ENCODE measurements at places on chromosomes 13 and 19.
A peak's percentile ranks its signal among the peaks of the same experiment; 100 is the strongest.

- no peak for DNase-seq
Measured at GRCh38 chr13:112177450-112178288, 110.7 kb downstream of the SOX1 start.

DNA sequence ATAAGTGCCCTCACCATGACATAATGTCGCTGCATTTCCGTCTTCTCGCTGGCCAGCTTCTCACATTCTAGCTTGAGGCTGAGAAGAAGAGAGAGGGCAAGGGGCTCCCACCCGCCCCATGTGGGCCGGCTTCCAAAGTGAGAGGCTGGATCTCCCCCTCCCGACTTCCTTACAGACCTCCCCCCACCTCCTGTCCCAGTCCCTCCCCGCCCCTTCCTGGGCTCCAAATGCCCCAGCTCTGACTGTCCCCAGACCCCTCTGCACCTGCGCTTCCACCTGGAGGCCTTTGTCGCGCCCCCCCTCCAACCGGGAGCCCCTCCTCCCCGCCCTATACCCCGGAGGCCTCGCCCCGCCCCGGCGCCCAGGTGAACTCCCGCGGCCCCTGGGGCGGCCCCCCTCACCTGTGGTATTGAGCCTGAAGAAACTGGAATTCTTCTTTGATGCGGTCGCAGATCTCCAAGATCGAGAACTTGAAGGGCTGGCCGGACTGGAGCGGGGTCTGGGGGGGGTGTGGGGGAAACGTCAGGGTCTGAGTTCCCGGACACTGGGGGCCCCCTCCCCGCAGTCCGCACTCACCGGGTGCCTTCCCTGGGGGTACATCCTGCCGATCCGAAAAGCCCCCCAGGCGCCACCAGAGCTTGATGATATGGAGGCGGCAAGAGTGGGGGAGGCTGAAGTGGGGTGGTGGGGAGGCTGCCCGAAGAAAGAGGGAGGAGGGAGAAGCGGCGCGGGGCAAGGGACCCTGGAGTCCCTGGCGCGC lies 595 bp downstream of the TLE2 start:
- no peak for DNase-seq

GRCh38 chr19:10617409-10618121 lies 7.8 kb upstream of the SLC44A2 start:
- no peak for DNase-seq

DNA sequence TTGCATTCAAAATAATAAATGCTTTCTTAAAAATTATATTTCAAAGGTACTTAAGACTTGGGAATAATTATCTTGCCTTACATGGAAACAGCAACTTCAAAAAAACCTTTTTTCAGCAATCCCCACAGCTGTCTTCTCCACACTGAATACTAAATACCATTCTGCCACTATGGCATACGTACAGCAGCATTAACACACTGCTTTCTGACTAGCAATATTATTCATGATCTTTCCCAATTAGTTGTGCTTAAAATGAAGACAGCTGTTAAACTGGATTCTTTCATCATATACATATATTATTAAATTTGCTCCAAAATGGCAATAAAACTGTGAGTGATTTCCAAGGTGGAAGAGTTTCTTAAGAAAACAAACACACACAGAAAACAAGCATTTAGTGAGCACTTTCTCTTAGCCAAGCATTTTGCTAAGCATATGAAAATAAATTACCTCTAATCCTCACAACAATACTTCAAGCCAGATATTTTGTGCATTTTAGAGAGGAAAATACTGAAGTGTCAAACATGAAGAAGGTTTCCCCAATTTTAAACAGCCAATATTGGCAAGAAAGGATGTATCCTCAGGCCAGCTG lies 609.5 kb downstream of the SLITRK1 start:
- DNase-seq, result no peak

GRCh38 chr13:110359840-110360301 lies 52.8 kb downstream of the COL4A2 start:
- DNase-seq, result no peak

DNA sequence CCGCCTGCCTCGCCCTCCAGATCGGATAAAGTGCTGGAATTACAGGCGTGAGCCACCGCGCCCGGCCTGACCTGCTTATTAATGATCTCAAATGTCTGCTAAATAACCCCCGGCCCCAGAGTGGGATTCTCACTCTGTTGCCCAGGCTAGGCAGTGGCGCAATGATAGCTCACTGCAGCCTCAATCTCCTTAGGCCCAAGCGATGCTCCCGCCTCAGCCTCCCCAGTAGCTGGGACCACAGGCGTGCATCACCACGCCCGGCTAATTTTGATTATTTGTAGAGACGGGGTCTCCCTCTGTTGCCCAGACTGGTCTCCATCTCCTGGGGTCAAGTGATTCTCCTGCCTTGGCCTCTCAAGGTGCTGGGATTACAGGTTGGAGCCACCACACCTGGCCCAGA lies 626 bp upstream of the ATP5F1D start:
- no peak for DNase-seq

DNA sequence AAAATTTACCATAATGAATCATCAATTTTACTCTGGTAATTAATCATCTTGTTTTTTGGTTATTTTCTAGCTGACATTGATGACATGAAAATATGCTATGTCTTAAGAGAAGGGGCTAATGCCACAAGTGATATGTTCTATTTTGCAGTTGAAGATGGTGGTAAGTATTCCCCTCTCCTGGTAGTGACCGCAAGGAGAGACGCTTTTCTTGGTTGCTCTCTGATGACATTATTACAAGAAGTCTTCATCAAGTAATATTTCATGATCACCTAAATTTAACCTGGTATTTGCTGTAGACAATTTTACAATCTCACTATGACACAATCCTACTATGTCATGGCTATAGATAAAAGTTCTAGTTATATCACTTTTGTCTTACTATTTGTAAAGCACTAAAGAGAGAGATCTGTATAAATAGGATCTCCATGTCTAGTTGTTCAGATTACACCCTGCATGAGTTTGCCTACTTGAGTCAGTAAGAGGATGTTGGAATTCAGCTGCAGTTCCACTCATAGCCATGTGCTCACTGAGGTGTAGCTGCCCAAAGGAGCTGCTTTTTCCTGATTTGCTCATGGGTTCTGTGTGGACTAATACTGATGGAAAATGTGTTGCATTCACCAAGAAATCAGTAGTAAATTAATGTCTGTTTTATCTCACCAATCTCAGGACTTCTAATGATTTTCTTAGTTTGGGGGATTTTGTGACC lies 10.9 kb downstream of the FREM2 start:
- DNase-seq, result no peak

- peak; percentile 14 for DNase-seq
Measured at GRCh38 chr13:75635828-75636435, at the start of gene LMO7. Gene LMO7, plus strand, starts transcription at chr13:75636330. Its CDS starts 328 bp downstream, at chr13:75636658.

DNA sequence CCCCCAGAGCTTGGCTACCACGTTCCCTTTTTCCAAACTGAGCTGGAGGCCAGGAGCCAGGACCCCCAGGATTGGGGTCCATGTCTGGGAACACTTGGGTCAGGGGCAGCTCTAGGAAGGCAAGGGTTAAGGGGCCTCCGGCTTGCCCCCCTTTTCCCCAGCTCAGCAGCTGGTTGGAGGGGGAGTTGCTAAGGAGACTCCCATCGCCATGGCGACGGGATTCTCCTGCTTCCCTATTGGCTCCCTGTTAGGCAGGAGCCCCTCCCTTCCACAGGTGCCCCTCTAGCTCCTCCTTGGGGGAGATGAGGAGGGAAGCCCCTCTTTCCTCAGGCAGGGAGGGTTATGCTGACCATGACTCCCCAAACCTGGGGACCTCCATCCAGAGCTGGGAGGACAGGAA lies 33.9 kb downstream of the PDE4A start:
- no peak for DNase-seq

GRCh38 chr19:43306097-43306496 lies 36.8 kb upstream of the PSG9 start:
- DNase-seq, result no peak

- DNase-seq, result no peak
Measured at GRCh38 chr19:7927605-7928333, 1.8 kb upstream of the CTXN1 start.

- no peak for DNase-seq
Measured at GRCh38 chr13:59547950-59548349, 615.8 kb downstream of the DIAPH3 start.

- DNase-seq, result no peak
Measured at GRCh38 chr19:49356382-49356781, 5.8 kb downstream of the TEAD2 start.

GRCh38 chr13:38804536-38804935 lies 117.7 kb downstream of the FREM2 start:
- no peak for DNase-seq

DNA sequence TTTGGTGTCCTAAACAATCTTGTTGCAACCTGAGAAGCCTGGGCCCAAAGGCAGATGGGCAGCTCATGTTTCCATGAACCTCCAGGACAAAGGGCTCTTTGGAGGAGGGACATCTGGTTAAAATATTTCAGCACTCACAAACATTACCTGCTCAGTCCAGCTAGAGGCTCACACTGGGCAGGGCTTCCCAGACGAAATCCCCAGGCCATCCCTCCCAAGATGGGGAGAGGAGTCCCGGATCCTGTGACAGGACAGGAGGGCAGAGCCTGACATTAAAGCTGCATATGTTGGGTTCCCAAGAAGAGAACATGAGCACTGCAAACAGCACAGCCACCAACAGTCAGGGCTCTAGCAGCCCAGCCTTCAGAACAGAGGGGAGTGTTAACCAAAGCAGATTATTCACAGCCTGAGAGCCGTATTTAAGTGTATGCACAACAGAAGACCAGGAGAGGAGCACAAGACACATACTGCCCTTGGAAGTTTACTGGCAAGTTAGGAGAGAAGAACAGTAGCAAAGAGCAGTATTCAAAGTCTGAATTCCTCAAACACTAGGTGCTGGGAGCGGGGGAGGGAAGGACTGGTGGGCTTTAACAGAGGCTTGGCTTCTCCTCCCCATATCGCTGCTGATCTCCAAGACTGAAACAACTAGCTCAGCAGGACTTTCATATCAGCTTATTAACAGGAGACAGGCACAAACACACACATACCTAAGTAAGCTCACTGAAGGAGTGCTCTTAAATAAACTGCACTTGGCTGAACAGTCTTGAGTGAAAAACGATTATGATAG lies 12.3 kb downstream of the ATP7B start:
- no peak for DNase-seq

DNA sequence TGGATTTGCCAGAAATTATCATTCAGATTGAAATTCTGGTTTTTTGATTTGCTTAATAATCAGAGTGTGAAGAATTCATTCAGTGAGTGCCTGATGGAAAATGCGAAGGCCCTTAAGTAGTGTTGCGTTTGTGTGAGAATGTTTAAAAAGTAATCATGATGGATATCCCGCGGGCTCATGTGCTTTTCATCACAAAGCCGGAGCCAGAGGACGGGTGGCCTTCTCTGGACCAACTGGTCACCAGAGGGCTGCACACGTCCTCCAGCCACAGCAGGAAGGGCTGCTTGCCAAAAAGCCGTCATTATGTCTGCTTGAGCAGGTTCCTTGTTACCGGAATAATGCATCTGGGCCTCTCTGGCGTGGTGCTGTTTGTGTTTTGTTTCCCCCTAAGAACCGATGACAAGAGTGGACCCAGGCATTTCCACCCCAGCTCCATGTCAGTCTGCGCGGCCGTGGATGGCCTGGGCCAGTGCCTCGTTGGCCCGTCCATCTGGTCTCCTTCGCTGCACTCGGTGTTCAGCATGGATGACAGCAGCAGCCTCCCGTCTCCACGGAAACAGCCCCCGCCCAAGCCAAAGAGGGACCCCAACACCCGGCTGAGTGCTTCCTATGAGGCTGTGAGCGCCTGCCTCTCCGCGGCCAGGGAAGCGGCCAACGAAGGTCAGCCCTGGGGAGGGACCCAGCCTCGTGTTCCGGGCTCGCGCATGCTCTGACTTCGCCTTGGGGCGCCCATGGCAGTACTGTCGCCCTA lies 497.7 kb downstream of the MYO16 start:
- DNase-seq, result no peak

DNA sequence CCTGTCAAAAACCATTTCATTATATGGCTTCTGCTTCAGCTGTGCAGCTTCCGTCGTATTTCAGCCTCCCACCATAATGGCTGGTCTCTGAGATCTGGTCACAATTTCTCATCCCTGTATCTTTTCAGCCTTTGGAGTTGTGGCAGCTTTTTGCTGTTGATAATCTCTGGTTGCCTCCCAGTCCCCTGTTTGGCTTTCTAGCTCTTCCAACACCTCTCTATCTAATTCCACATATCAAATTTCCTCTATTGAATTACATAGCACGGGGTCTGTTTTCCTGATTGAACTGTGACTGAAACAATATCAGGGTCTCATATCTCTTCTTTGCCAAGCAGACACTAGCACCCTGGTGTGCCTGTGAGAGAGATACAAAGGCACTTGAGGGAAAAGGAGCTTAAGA lies 222.1 kb upstream of the OBI1 start:
- no peak for DNase-seq

DNA sequence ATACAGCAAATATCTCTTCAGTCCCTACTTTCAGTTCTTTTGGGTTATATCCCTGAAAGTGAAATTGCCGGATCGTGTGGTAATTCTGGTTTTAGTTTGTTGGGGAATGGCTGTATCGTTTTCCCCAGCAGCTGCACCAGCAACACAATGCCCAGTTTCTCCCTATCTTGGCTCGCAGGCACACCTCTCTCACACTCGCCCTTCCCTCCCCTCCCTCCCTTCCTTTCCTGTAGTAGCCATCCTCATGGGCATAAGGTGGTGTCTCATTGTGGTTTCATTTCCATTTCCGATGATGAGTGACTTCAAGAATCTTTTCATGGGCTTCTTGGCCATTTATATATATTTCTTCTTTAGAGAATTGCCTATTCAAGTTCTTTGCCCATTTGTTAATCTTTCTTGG lies 8.6 kb upstream of the GPR18 start:
- DNase-seq, result no peak

GRCh38 chr19:17405250-17406045 lies at the start of gene BST2:
Gene BST2, minus strand, starts transcription at chr19:17405630. Its CDS starts 55 bp downstream, at chr19:17405575.
- DNase-seq, result peak; percentile 43

GRCh38 chr13:59774491-59774971 lies 389.2 kb downstream of the DIAPH3 start:
- no peak for DNase-seq

DNA sequence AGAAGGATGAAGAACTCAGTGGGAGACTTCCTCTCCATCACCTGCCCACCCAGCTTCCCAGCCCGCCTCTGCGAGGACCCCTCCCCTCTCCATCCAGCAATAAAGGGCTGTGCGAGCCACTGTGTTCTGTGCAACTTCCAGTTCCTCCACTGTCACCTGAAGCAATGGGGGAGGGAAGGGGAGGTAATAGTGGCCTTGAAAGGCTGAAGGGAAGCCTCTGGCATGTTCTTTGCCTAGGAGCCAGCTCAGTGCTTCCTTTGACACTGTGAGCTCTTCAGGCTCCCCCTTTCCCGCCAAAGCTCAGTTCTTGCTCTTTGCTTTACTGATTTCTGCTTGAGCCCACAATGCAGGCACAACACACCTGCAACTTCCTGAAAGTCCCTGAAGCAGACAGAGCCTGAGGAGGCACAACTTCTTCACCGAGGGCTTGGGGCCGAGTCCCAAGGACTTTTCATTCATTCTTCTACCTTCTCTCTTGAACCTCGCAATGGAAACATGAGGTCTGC lies 73.2 kb upstream of the DOCK9 start:
- no peak for DNase-seq

- no peak for DNase-seq
Measured at GRCh38 chr13:62324842-62325241, 909.2 kb upstream of the PCDH20 start.

GRCh38 chr19:16896146-16897028 lies 7.6 kb downstream of the F2RL3 start:
- no peak for DNase-seq

- no peak for DNase-seq
Measured at GRCh38 chr13:113152984-113153809, 5.3 kb upstream of the PROZ start.

GRCh38 chr19:38148337-38148736 lies 75.7 kb downstream of the DPF1 start:
- DNase-seq, result no peak

Measured in stimulated activated CD8-positive, alpha-beta memory T cell treated with anti-CD3 and anti-CD28 coated beads, Interleukin-12 subunit alpha, Interleukin-12 subunit beta, amount 100 ng/mL, for 1 hour (primary cell).